Effector memory CD4-positive, alpha-beta T cell (primary cell): ENCODE measurements at places on chromosomes 1 and 21.

GRCh38 chr1:192795916-192796618 is 12.8 kb upstream of the RGS2 start:
- no peaks in the 10 kb centered on the region for H3K36me3 ChIP-seq
- no peaks in the 10 kb centered on the region for H3K4me1 ChIP-seq
- H3K27ac ChIP-seq: no peak overlapping the region
- H3K4me3 ChIP-seq: no peak overlapping the region
- H3K27me3 ChIP-seq: no peaks in the 10 kb centered on the region
- no peak for DNase-seq

DNA sequence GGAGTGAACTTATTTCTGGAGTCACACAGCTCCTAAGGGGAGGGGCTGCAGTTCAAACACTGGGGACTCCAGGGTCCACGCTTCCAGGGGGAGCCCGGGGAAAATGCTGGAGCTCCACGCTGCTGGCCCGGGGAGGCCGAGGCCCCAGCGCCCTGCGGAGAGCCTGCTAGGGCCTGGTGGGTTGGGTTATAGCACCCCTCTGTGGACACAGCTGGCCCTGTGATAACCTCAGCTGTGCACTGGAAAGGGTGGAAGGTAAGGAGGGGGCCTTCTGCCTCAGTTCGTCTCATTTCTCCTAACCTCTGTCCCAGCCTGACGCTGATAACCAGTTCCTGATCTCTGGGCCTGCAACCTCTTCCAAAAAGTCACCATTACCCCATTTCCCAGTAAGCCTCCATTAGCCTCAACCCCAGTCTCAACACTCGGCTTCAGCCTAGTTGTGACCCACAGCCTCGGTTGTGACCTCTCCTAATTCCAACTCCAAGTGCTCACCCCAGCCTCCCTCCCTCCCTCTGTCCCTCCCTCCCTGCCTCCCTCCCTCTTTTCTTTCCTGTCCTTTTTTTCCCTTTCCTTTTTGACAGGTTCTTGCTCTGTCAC is 7.1 kb downstream of the NBL1 start:
- peaks cover 4% of the 10 kb centered on the region for H3K4me1 ChIP-seq
- H3K27me3 ChIP-seq: no peaks in the 10 kb centered on the region
- DNase-seq: no peak
- H3K27ac ChIP-seq: no peak overlapping the region
- H3K36me3 ChIP-seq: no peaks in the 10 kb centered on the region

- no peak overlapping the region for H3K27ac ChIP-seq
- H3K27me3 ChIP-seq: no peaks in the 10 kb centered on the region
- H3K4me3 ChIP-seq: no peak overlapping the region
- no peaks in the 10 kb centered on the region for H3K4me1 ChIP-seq
- no peaks in the 10 kb centered on the region for H3K36me3 ChIP-seq
- no peak for DNase-seq
These were observed 258.0 kb downstream of the LTN1 start for GRCh38 chr21:28734522-28735175.

DNA sequence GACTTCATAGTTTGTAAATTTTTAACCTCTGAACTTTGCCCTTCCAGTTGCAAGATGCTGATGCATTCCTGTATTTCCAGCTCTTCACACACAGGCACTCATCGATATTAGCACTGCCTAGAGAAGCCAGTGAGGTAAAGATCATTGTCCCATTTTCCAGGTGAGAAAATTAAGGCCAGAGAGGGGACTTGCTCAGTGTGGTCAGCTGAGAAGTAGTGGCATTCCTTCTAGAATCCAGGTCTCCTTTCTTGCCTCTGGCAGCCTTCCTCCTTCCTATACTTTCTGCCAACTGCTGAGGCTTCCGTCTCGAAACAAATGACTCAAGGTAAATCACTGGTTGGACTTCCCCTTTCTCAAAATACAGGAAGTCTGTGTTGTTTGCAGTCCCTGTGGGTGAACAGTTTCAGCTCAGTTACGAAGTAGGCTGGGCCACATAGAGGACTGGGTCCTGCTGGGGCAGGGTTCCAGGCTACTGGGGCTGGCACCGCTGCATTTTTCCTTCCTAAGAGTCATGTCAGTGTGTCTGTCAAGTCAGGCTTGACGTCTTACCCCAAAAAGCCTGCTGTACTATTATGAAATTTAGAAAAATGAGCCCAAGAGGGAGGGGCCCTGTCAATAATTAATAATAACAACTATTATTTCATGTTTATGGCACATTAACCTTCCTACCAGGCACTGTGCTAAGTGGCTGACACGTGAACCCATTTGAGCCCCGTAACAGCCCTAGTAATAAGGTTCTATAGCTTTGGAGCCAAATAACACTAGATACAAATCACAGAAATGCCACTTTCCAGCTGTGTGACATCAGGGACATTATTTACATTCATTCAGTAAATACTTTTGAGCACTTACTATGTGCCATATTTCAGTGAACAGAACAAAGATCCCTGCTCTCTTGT is 16.6 kb upstream of the RNF19B start:
- peak overlapping the region; percentile 81 for H3K27ac ChIP-seq
- DNase-seq: peak; percentile 63
- H3K36me3 ChIP-seq: no peaks in the 10 kb centered on the region
- H3K4me1 ChIP-seq: peaks cover 33% of the 10 kb centered on the region
- H3K4me3 ChIP-seq: no peak overlapping the region
- no peaks in the 10 kb centered on the region for H3K27me3 ChIP-seq

GRCh38 chr1:64060611-64061302 is 142.7 kb upstream of the UBE2U start:
- H3K27me3 ChIP-seq: no peaks in the 10 kb centered on the region
- H3K27ac ChIP-seq: no peak overlapping the region
- no peaks in the 10 kb centered on the region for H3K4me1 ChIP-seq

DNA sequence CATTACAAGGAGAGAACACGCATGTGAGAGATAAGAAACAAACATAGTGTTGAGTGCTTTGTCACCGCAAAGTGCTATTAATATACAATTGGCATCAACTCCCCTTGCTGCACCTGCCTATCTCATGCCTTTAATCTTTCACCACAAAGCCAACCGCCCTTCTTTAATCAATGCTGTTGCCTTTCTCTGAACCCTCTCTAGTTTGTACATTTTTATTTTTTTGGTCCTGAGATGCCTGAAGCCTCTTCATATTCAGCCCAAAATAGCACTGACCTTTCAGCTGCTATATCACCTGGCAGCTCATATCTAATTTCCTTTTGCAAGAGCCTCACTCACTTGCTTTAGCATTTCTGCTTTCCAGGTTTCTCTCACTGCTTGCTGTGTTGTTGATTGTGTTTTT is 504.7 kb downstream of the NUF2 start:
- no peak overlapping the region for H3K27ac ChIP-seq
- H3K4me3 ChIP-seq: no peak overlapping the region
- no peaks in the 10 kb centered on the region for H3K36me3 ChIP-seq

GRCh38 chr1:161855260-161855659 is 89.1 kb downstream of the ATF6 start:
- peaks cover 28% of the 10 kb centered on the region for H3K36me3 ChIP-seq
- DNase-seq: no peak
- H3K27ac ChIP-seq: no peak overlapping the region
- H3K4me3 ChIP-seq: no peak overlapping the region
- H3K27me3 ChIP-seq: no peaks in the 10 kb centered on the region

GRCh38 chr1:84985365-84985764 is 11.5 kb downstream of the MCOLN2 start:
- H3K27ac ChIP-seq: no peak overlapping the region
- no peaks in the 10 kb centered on the region for H3K36me3 ChIP-seq
- no peaks in the 10 kb centered on the region for H3K4me1 ChIP-seq
- DNase-seq: no peak

- H3K27ac ChIP-seq: no peak overlapping the region
- H3K4me1 ChIP-seq: no peaks in the 10 kb centered on the region
- no peaks in the 10 kb centered on the region for H3K27me3 ChIP-seq
These were observed 906.0 kb downstream of the ADGRL2 start for GRCh38 chr1:82706741-82707140.

DNA sequence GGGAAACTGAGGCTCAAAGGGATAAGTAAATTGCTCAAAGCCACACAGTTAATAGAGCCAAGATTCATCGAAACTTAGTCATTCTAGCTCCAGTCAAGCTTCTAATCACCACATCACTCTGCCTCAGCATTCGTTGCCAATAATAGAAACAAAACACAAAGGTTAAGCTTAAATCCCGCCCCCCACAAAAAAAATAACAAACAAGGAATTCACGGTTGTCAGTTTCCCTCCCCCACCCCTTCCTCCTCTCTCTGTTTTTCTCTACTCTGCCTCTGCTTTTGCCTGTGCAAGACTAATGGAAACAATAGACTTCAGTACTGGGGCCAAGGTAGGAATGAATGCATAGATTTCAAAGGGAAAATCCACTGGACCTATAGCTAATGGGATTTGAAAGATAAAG is 70.7 kb upstream of the ZNF644 start:
- no peak overlapping the region for H3K27ac ChIP-seq
- H3K27me3 ChIP-seq: no peaks in the 10 kb centered on the region
- no peak overlapping the region for H3K4me3 ChIP-seq
- DNase-seq: no peak
- H3K4me1 ChIP-seq: no peaks in the 10 kb centered on the region

GRCh38 chr1:157490467-157491165 is 61.7 kb downstream of the FCRL5 start:
- no peak overlapping the region for H3K4me3 ChIP-seq
- no peaks in the 10 kb centered on the region for H3K27me3 ChIP-seq
- H3K36me3 ChIP-seq: no peaks in the 10 kb centered on the region

GRCh38 chr1:9746651-9747050 is 77.1 kb downstream of the CLSTN1 start:
- H3K27ac ChIP-seq: no peak overlapping the region
- H3K36me3 ChIP-seq: peaks cover 73% of the 10 kb centered on the region
- no peaks in the 10 kb centered on the region for H3K27me3 ChIP-seq
- H3K4me1 ChIP-seq: no peaks in the 10 kb centered on the region
- DNase-seq: no peak

DNA sequence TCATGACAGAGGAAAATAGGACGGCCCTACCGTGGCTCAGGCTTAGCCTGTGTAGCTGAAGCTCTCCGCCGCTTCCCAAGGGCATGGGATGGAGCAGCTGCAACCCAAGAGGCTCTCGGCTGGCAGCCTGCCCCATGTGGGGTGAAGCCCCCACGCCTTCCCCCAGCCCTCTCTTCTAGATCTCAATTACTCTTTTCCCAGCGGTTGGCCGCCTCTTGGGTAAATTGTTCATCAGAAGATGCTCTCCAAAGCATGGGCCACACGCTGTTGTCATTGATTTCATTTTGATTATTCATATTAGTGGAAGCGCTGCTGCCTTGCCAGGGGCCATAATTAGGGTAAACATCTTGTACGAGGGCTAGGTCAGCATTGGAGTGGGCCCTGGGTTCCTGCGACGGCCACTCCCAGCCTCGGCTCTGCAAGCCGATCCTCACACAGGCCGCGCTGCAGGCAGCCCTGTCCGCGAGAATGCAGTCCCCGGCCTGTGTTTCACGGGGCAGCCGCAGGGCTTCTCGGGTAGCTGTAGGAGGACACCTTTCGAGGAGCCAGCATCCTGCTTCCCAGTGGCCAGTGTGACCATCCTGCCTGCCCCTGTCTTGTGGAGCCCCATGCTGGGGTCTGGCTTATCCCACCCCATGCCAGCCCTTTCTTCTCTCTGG is 114.4 kb upstream of the VAMP3 start:
- no peak overlapping the region for H3K27ac ChIP-seq
- H3K4me3 ChIP-seq: no peak overlapping the region
- no peaks in the 10 kb centered on the region for H3K27me3 ChIP-seq
- H3K36me3 ChIP-seq: no peaks in the 10 kb centered on the region

DNA sequence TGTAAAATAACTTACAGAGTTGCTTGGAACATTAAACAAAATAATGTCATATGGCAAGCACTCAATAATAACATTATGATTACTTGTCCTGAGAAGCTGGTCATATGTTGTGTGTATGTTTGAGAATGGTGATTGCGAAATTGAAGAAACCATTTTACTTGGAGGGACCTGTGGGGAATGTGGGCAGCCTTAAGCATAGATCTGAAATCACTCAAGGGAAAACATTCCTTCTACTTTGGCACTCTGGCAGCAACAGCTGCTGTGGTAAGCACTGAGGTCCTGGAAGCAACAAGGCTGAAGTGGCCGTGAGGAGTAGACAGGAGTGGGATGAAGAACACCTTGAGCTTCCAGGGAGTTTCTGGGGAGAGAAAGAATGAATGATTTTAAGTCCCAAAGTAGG is 165.4 kb upstream of the ADAMTS5 start:
- H3K27me3 ChIP-seq: no peaks in the 10 kb centered on the region
- H3K4me3 ChIP-seq: no peak overlapping the region
- H3K36me3 ChIP-seq: no peaks in the 10 kb centered on the region
- H3K4me1 ChIP-seq: no peaks in the 10 kb centered on the region
- no peak for DNase-seq

DNA sequence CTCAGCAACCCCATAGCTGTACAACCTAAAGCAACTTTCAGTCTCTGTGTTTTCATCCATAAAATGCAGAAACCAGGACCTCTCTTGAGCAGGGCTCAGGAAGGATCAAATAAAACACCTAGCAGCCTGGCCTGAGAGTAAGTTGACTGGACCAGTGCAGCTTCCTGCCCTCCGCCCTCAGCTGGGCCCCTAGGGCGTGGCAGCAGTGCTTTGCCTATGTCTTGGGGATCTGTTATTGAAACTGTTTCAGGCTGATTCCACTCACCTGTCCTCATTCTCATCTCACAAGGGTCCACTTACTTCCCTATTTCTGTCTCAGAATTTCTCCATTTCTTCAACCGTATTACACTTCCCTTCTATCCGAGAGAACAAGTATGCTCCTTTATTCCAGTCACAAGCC is 17.3 kb downstream of the LRRC42 start:
- H3K4me1 ChIP-seq: no peaks in the 10 kb centered on the region
- H3K4me3 ChIP-seq: no peak overlapping the region
- H3K27me3 ChIP-seq: no peaks in the 10 kb centered on the region
- peaks cover 31% of the 10 kb centered on the region for H3K36me3 ChIP-seq
- H3K27ac ChIP-seq: no peak overlapping the region

GRCh38 chr1:179310291-179310690 is 16.7 kb downstream of the SOAT1 start:
- no peak overlapping the region for H3K27ac ChIP-seq
- H3K4me3 ChIP-seq: no peak overlapping the region
- no peaks in the 10 kb centered on the region for H3K4me1 ChIP-seq
- no peaks in the 10 kb centered on the region for H3K27me3 ChIP-seq
- no peak for DNase-seq
